ENCODE measurements at places on chromosomes 6 and 20.
A peak's percentile ranks its signal among the peaks of the same experiment; 100 is the strongest.

DNA sequence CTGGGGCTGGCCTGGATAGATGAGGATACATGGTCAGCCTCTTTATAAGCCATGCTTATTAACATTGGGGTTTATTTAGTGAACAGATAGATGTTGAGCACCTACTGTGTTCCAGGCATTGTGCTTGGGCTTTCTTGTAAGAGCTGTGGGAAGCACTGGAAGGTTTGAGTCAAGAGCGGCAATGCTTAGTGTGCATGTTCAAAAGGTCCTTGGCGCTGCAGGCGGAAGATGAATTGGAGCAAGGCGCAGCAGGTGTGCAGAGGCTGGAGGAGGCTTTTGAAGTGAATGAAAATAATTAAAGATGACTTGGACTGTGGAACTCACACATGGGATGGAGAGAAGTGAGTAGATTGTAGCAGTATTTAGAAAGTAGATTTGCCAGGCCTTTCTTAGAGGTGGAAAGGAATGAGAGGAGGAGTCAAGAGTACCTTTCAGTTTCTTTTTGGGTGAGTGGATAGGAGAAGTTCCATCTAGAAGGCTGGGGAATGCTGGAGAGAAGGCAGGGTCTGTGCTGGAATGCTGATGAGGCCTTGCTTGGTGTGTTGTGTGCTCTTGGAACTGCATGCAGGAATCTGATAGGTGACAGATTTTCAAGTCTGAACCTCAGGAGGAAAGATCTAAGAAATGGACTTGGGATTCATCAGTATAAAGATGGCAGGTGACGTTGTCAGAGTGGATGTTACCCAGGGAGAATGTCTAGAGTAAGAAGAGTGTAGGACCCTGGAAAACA is 26.4 kb downstream of the SNX9 start:
- no peak overlapping the region for H3K4me3 ChIP-seq
- H3K36me3 ChIP-seq: peaks cover 53% of the 10 kb centered on the region
- DNase-seq: no peak
- H3K27ac ChIP-seq: peak overlapping the region; percentile 30

GRCh38 chr20:18263723-18264122 is 24.6 kb upstream of the ZNF133 start:
- H3K27me3 ChIP-seq: peaks cover 11% of the 10 kb centered on the region
- no peaks in the 10 kb centered on the region for H3K4me1 ChIP-seq
- H3K4me3 ChIP-seq: no peak overlapping the region
- H3K27ac ChIP-seq: no peak overlapping the region
- no peak for DNase-seq

DNA sequence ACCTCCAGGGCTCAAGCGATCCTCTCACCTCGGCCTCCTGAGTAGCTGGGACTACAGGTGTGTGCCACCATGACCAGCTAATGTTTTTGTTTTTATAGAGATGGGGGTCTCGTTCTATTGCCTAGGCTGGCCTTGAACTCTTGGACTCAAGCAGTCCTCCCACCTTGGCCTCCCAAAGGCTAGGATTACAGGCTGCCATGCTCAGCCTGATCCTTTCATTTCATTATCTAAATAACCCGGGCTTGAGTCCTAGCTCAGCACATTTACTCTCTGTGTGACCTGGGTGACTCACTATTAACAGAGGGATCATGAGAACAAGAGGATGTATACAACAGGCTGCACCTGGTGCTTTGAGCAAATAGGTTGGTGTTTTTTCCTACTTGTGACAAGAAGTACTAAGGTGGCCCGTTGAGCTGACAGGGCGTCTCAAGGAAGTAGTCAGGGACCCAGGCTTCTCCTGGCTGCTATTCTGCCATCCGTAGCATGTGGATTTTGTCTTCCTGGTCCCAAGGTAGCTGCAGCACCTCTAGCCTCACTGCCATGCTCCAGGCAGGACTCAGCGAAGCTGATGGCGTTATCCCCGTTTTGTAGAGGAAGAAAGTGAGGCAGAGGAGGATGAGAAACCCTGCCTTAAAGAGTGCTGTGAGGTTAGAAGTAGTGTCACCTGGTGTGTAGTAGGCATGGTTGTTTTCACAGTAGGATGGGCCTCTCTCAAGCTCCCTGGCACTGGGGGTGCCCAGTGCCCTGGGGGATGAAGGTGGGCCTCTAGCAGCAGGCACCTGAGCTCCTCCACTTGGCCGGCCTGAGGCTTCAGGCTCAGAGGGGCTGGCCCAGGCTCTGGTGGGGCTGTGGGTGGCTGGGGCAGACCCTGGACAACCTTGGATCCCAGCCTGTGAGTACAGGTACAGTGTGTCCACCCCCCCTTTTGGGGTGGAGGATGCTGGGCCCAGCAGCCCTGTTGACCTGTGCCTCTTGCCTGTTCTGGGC is 62.4 kb downstream of the ADNP start:
- H3K27ac ChIP-seq: peak overlapping the region; percentile 20
- H3K36me3 ChIP-seq: no peaks in the 10 kb centered on the region
- H3K4me3 ChIP-seq: no peak overlapping the region
- DNase-seq: no peak

DNA sequence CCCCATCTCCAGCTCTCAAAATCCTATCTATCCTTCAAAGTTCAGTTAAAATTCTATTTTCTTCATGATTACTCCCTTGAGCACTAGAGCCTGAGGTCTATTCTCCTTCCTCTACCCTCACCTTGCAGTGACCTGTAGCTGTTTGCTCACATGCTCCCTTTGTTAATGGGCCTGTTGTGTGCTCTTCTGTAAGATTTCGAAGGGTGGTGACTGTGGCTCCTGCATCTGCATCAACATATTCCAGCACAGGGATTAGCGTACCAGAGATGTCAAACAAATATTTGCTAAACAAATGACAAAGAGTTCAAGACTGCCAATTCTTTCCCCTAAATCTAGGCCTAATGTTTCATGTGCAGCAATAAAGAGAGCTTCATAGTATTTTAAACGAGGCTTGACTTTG is 69.5 kb downstream of the ELOVL5 start:
- H3K4me1 ChIP-seq: peaks cover 41% of the 10 kb centered on the region
- no peak for DNase-seq
- H3K27me3 ChIP-seq: no peaks in the 10 kb centered on the region
- no peak overlapping the region for H3K4me3 ChIP-seq
- H3K27ac ChIP-seq: no peak overlapping the region
- peaks cover 50% of the 10 kb centered on the region for H3K36me3 ChIP-seq

DNA sequence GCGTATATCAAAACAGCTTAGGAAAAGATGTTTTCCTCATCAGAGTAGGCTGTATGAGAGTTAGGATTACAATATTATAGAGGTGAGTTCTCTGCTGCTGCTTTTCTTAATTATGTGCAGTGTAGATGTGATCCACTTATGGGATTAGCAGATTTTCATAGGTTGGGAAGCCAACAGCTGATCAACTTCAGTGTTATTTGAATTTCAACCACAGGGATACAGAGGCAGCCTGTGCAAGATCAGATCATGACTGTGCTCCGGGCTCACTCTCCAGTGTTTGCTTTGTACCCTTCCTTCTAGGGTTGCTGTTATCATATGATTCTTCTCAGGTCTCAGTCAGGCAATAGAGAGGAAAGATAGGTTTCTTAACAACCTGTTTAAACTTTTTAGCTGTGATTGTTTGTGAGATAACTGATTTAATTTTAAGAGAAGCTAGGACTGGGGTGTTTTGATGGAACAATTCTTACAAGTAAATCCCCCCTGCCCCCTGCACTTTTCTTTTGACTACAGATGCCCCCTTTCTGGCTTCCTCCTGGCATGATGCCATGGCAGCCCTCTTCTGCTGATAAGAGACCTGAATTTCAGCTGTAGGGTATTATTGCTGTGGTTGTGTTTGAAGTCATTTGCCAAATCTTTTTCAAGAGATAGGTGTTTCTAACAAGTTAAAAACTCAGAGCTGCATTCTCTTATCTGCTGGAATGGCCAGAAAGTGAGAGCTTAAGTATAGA is 8.5 kb downstream of the RNF8 start:
- no peak for DNase-seq
- no peaks in the 10 kb centered on the region for H3K4me1 ChIP-seq
- no peaks in the 10 kb centered on the region for H3K27me3 ChIP-seq
- H3K27ac ChIP-seq: no peak overlapping the region
- peaks cover 8% of the 10 kb centered on the region for H3K36me3 ChIP-seq

DNA sequence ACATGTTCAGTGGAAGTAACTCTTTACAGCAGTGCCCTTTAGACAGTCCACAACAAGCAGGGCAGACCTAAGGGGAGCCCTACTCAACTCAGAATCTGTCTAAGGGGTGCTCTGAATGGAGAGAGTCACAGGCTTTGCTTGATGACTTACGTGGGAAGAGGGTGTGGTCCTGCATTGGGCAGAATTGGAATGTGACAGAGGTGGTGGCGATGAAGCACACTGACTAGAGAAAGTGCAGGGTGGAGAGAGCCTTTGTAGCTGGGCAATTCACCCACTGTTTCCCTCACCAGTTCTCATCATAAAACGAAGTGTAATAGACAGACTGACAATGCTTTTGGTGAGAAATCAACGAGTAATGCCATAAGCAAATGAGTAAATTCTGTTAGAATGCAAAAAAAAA is 11.2 kb downstream of the TP53INP2 start:
- H3K4me3 ChIP-seq: no peak overlapping the region
- no peak for DNase-seq
- peaks cover 13% of the 10 kb centered on the region for H3K36me3 ChIP-seq
- peaks cover 36% of the 10 kb centered on the region for H3K4me1 ChIP-seq
- H3K27ac ChIP-seq: no peak overlapping the region

DNA sequence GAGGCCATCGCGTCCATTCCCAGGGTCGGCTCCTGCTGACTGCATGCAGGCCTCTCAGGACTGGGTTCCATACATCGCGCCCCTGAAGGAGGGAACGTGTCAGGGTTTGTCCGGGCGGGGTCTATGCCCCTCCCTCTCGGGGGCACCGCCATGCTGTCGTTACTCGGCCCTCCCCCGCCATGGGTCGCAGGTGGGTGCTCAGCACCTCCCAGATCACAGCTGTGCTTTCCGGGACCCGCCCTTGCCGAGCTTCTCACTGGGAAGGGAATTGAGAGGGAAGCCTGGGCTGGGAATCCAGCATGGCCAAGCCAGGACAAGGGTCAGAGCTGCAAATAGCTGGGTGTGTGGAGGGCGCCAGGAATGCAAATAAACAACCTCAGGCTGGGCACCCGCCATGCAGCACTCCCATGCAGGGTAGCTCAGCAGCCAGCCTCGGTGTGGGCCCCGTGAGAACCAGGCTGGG is at the start of gene FRMD1:
TSS of gene FRMD1 (minus strand) at position 270 of the 463 bp plus-strand sequence. CDS start at position 152, 118 bp downstream.
- DNase-seq: no peak
- H3K27me3 ChIP-seq: no peaks in the 10 kb centered on the region
- no peaks in the 10 kb centered on the region for H3K4me1 ChIP-seq
- no peak within 1 kb of the TSS for H3K4me3 ChIP-seq

DNA sequence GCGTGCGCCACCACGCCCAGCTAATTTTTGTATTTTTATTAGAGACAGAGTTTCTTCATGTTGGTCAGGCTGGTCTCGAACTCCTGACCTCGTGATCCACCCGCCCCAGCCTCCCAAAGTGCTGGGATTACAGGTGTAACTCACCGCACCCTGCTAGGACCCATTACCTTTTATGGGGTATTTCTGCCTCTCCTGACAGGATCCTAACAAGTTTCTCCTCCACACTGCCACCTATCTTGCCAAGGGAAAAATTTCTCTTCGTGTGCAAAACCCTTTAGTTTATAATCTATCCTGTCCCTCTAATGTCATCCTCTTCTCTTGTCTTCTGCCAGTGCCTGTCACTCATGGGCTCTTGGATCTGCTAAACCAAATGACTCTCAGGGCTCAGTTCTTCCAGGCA is 1.9 kb downstream of the STMND1 start:
- no peak overlapping the region for H3K27ac ChIP-seq
- H3K4me1 ChIP-seq: peaks cover 7% of the 10 kb centered on the region
- peaks cover 60% of the 10 kb centered on the region for H3K27me3 ChIP-seq
- H3K4me3 ChIP-seq: no peak overlapping the region
- no peak for DNase-seq

GRCh38 chr6:39381550-39382140 is 59.1 kb upstream of the KCNK16 start:
- no peaks in the 10 kb centered on the region for H3K4me1 ChIP-seq
- H3K36me3 ChIP-seq: no peaks in the 10 kb centered on the region
- H3K4me3 ChIP-seq: no peak overlapping the region
- peaks cover 13% of the 10 kb centered on the region for H3K27me3 ChIP-seq
- no peak for DNase-seq
- no peak overlapping the region for H3K27ac ChIP-seq

- no peak overlapping the region for H3K27ac ChIP-seq
- DNase-seq: peak; percentile 42
- no peaks in the 10 kb centered on the region for H3K36me3 ChIP-seq
- H3K4me1 ChIP-seq: peaks cover 65% of the 10 kb centered on the region
- H3K27me3 ChIP-seq: no peaks in the 10 kb centered on the region
- no peak overlapping the region for H3K4me3 ChIP-seq
Observed at GRCh38 chr20:32967961-32968457, 36.2 kb downstream of the SUN5 start.

- no peaks in the 10 kb centered on the region for H3K27me3 ChIP-seq
- no peak overlapping the region for H3K4me3 ChIP-seq
- peak; percentile 5 for DNase-seq
- H3K27ac ChIP-seq: no peak overlapping the region
Observed at GRCh38 chr6:110217266-110217665, 37.0 kb downstream of the CDC40 start.

DNA sequence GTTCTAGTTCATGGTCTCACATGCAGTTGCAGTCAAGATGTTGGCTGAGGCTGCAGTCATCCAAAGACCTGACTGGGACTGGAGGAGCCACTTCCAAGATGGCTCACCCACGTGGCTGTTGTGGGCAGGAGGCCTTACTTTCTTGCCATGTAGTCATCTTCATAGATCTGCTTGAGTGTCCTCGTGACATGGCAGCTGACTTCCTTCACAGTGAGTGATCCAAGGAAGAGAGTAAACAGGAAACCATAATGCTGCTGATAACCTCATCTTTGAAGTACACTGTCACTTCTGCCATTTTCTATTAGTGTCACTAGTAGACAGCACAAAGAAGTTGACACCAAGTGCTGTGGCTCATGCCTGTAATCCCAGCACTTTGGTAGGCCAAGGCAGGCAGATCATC is 40.1 kb upstream of the AKIRIN2 start:
- H3K27me3 ChIP-seq: no peaks in the 10 kb centered on the region
- no peak overlapping the region for H3K4me3 ChIP-seq
- peak; percentile 31 for DNase-seq
- H3K36me3 ChIP-seq: no peaks in the 10 kb centered on the region

GRCh38 chr6:4363656-4364055 is 228.3 kb upstream of the ECI2 start:
- no peaks in the 10 kb centered on the region for H3K27me3 ChIP-seq
- no peak overlapping the region for H3K27ac ChIP-seq
- DNase-seq: no peak
- H3K4me1 ChIP-seq: peaks cover 2% of the 10 kb centered on the region
- H3K36me3 ChIP-seq: no peaks in the 10 kb centered on the region
- H3K4me3 ChIP-seq: no peak overlapping the region

- DNase-seq: no peak
- H3K4me1 ChIP-seq: no peaks in the 10 kb centered on the region
- no peak overlapping the region for H3K4me3 ChIP-seq
- no peaks in the 10 kb centered on the region for H3K36me3 ChIP-seq
Observed at GRCh38 chr6:98695091-98695801, 139.1 kb upstream of the POU3F2 start.
